Memory B cell (primary cell): ENCODE measurements at places on chromosomes 5 and 9.

GRCh38 chr5:150461231-150461630 is 11.7 kb upstream of the RPS14 start:
- peak; percentile 56 for DNase-seq

DNA sequence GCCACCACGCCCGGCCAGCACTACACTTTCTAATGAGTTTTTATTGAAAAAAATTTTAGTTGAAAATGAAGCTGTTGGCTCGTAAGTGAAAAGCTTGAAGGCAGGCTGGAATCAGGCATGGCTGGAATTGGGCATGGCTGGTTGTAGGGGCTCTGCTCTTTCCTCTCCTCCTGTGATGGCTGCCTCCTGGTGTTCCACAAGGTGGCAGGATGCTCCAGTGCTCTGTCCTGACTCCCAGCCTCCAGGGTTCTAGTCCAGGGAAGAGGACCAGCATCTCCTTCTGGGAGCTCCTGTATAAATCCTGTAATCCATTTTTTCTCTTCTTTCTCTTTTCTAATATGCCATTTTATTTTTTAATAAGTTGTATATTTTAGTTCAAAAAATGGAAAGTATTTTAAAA is 57.2 kb upstream of the DHFR start:
- no peak for DNase-seq

- no peak for DNase-seq
Measured at GRCh38 chr5:126004636-126005035, 418.6 kb upstream of the GRAMD2B start.

DNA sequence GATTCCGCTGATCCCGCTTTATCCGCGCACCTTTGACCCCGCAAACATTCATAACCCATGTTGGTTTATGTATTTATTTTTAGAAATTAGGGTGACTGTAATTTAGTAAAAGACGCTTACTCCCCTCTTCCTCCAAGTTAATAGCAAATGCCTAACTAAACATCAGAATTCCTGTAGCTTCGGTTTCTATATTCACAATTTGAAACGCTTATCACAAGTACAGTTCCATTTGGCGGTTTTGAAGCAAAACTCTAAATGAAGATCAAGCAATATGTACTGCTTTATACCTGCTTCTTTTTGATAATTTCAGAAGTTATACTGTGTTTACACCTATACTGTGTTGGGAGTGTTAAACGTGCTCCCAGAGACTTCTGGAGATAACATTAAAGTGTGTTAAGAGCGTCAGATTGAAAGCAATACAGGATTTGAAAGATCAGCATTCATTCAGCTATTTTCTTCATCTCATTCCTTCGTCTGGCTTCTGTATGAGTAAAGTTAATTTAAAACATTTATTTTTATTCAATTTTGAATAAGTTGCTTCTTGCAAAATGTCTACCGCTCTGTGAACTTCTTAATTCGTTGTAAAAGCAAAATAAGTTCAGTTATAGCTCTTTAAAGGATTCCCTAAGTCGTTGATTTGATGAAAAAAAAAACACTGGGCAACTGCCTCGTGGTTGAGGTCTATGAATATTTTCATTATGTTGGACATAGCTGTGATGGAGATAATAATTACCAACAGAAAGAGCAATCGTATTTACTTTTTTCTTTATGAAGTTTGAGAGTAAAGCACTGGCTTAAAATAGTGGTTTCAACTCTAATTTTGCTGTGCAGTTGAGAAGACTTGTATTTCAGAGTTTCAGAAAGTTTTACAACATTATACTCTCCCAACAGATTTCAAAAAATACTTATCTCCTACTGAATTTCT is 2.5 kb downstream of the PRDM6 start:
- no peak for DNase-seq

GRCh38 chr9:109349421-109349846 is 28.6 kb upstream of the EPB41L4B start:
- DNase-seq, result no peak

DNA sequence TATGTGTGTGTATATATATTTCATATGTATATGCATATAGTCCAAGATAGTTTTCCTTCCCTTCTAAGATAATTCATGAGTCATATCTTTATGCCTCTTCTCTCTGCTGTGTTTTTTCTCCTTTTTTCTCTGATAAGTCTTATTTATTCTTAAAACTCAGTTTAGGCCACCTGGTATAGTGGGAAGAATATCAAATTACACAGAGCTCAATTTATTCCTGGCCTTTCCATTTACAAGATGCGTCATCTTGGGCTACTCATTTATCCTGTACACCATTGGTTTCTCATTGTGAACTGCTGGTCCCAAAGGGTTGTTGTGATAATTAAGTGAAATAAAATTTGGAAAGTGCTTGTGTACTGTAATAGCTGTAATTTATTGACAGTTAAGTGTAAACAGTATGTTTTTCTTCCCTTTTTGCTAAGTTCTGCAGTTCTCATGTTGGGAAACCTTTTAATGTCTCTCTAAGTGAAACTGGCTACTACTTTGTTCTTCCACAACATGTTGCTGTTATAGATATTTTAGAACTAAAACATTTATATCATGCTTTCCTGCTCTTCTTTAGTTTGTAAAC is 19.4 kb downstream of the CCDC171 start:
- DNase-seq, result no peak
